Upper lobe of left lung (tissue), 6 donors: ENCODE measurements at places on chromosomes 12 and 14. TPM values are rescaled to one million over a fixed set of nuclear protein-coding genes. Genes with fewer than 3 reads are reported as not detected.

SYNDIG1L gene
- 0.88 TPM for total RNA-seq

MIPOL1 gene
- 4.1 TPM for total RNA-seq

KCNA1 gene
- not detected for total RNA-seq

ARHGEF25 gene
- 78.6 TPM for total RNA-seq

EFS gene
- 11.6 TPM for total RNA-seq

SLC25A47 gene
- not detected for total RNA-seq

C12orf50 gene
- total RNA-seq = 0.07 TPM

KRT85 gene
- total RNA-seq = not detected

RERG gene
- total RNA-seq = 21.9 TPM

GPX2 gene
- total RNA-seq = 3.1 TPM

TSPAN19 gene
- 3.2 TPM for total RNA-seq

DNA sequence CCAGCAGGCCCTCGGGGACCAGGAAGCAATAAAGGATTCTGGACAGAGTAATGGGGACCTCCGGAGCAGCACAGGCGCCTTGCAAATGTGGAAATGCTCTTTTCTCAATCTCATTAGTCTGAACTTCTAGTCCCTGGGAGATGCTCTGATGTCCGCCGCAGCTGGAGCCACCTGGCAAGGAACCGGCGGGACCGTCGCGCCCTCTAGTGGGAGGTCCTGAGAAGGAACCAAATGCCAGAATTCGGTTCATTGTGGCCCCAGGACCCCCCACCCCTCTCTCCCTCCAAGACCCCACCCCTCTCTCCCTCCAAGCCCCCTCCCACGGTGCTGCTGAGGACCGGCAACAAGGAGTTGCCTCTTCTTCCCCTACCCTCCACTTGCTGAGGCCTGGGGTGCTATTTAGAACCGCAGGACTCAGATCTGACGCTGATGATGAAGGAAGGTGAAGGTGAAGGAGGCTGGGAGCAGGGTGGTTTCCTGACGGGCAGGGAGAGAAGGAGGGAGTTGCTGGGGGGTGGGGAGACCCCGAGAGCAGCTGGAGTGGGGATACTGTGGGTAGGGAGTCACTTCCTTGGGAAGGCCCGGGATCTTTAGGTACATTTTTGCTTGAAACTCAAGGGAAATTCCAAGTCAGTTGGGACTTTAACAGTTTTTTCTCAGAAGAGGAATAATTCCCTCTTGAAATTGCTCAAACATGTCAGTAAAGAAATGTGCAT is 42.5 kb downstream of the SMIM41 start:
- peak; percentile 89 for DNase-seq

GRCh38 chr12:82124711-82125380 is 233.3 kb downstream of the CCDC59 start:
- no peak for DNase-seq

GRCh38 chr12:123064885-123065619 is 84.6 kb downstream of the ARL6IP4 start:
- peak; percentile 57 for DNase-seq

DNA sequence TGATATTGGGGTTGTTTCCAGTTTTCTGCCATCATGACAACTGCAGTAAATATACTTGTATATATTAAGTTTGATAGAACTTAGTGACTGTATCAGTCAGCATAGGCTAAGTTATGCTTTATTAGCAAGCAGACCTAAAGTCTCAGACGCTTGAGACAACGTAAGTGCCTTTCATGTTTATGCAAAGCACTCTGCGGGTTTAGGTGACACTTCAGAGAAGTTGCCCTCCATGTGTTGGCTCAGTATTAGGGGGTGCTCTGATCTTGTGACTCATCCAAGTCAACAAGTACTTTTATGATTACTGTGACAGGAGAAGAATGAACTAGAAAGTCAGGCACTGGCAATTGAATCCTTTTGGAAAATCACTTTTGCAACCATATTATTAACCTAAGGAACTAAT is 13.3 kb upstream of the OTOGL start:
- no peak for DNase-seq

GRCh38 chr12:64452559-64453329 is 824 bp downstream of the TBK1 start:
- DNase-seq = no peak

- DNase-seq = no peak
These were observed 1.3 kb downstream of the BDKRB2 start for GRCh38 chr14:96205978-96206360.

- DNase-seq = no peak
These were observed 134.2 kb downstream of the ESRRB start for GRCh38 chr14:76510181-76510580.

GRCh38 chr14:37901978-37902377 is 305.7 kb upstream of the SSTR1 start:
- no peak for DNase-seq

DNA sequence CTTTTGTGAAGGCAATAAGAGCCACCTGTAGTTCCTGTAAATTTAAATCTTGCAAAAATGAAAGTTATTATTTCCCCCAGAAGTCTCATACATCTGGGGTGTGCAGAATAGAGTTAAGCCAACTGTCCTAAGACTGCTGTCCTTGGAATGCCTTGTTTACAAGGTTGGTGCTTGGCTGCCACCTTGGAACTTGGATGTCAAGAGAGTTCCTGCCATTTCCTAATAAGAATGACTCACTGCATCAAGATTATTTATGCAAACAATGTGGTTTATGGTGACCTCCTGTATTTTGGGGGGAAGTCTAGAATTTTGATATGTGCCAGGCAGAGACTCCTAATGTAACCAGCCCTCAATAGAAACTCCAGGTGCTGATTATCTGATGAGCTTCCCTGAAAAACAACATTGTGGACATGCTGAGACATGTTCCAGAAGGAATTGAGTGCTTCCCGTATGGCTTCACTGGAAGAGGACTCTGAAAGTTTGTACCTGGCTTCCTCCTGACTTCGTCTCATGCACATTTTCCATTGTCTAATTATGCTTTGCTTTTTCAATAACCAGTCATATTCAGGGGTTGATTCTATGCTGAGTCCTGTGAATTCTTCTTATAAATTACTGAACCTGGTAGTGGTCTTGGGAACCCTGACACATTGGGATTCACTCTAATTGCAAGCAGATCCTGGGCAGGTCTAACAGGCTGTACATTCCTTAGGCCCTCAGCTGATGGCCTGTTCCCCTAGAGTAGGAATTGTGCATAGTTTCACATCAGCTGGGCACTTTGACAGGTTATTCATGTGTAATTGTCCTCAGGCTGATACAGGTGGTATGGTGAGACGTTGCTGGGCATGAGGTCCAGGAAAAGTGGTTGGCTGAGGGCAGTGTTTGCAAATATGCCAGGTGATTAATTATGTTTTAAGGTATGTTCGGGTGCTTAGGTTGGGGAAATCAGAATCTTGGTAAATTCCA is 1370.7 kb upstream of the TMEM132C start:
- no peak for DNase-seq

DNA sequence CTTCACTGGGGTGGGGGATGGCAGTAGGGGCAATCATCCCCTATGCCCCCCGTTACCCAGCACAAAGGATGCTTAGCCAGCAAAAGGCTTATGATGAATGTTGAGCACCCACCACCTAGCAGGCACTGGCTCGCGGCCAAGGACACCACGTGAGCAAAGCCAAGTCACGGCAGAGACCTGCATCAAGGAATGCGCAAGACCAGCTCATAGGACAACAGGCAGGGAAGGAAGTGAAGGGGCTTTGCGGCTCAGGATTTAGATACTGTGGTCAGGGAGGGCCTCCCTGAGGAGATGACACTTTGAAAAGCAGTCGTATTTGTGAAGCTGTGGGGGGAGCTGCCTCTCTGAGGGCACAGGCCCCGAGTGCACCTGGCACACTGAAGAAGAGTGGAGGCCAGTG is 32.8 kb downstream of the SH2B3 start:
- peak; percentile 65 for DNase-seq

- DNase-seq = no peak
These were observed 39.8 kb downstream of the MSRB3 start for GRCh38 chr12:65318186-65318685.

DNA sequence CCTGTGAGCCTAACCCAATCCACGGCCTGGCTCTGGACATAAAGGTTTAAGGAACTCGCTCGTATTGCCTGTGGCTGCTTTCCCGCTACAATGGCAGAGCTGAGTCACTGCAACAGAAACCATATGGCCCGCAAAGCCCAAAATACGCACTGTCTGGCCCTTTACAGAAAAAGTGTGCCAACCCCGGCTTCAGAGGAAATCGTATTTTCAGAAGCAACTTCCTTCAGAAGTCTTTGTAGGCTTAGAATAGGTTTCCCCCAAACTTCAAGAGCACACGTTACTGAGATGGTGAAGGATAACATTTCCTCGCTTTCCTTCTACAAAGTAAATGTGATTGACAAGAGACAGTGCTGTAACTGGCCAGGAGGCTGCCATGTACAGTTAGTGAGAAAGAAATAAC is 34.8 kb upstream of the TESC start:
- DNase-seq = no peak

DNA sequence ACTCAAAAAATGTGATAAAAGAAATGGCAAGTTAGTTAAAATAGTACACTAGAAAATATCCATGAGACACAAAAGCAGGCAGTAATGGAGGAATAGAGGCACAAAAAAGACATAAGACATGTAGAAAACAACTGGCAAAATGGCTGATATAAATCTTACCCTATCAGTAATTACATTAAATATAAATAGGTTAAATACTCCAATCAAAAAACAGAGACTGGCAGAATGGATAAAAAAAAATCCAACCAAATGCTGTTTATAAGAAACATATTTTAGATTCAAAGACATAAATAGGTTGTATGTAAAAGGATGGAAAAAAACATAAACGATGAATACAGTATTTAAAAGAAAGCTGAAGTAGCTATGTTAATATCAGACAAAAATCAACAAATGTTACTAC is 15.3 kb upstream of the BATF start:
- no peak for DNase-seq

- DNase-seq = no peak
These were observed 27.5 kb downstream of the TCHP start for GRCh38 chr12:109927622-109928021.

- no peak for DNase-seq
These were observed 5.8 kb downstream of the SLC24A4 start for GRCh38 chr14:92328664-92329255.

- no peak for DNase-seq
These were observed 228.9 kb upstream of the EGLN3 start for GRCh38 chr14:34179727-34180126.
